Stimulated activated CD4-positive, alpha-beta T cell treated with anti-CD3 and anti-CD28 coated beads, Interleukin-12 subunit alpha, Interleukin-12 subunit beta, amount 100 ng/mL, for 48 hours (primary cell): ENCODE measurements at places on chromosomes 3 and 15.
A peak's percentile ranks its signal among the peaks of the same experiment; 100 is the strongest.

- DNase-seq: no peak
Observed at GRCh38 chr15:78536134-78536533, 4.1 kb upstream of the PSMA4 start.

- DNase-seq: no peak
Observed at GRCh38 chr3:184352149-184352785, 9.1 kb downstream of the CLCN2 start.

- no peak for DNase-seq
Observed at GRCh38 chr3:150079029-150079739, 108.5 kb upstream of the PFN2 start.

DNA sequence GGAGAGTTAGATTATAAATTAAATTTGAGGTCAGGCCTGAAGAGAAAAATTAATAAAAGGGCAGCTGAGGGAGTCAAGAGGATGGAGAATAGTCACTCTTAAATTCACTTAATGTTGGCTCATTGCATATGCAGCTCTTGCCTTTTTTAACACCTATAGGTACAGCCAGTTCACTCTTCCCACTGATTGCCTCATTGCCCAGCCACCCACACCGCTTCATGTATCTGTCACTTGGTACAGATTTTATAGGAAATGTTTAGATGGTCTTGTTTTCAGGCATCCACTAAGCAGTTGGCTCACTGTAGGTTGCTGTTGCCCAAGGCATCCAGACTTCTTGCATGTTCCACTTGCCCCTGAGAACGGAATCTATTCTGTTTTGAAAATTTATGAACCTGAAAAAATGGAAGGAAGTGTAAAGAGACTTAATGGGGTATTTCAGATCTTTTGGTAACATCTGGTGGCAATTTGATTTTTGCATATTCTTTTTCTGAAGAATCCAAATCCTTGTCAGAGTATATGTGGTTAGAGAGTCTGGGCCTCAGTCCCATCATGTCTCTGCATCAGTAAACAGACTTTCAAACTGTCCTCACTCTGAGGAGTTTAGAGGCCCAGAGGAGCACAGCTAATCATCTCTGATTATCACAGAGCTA lies 151.9 kb downstream of the RBPMS2 start:
- DNase-seq: peak; percentile 44

- DNase-seq: peak; percentile 62
Observed at GRCh38 chr3:187150599-187150998, 11.3 kb upstream of the RPL39L start.

DNA sequence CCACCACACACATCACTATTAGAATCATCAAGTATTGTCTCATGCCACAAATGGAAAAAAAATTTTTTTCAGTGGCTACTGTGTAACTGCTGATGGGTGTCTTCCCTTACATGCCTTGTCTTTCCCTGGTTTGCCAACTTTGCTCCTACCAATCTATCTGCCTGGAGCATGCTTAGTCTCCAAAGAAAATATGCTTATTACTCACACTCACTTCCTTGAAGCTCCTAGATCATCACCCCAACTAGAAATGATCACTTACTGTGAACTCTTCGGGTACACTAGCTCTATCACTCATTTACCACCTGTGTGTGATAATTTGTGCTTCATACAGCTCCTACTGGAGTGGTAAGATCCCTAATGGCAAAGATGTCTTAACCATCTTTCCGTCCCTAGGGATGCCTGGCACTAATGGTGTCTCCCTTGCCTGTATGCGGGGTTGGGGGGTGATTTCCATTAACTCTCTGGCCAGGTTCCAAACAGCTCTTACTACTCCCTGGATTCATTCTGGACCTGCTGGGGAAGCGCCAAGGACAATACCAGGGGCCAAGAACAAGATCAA lies 799 bp downstream of the VPS33B start:
- DNase-seq: no peak

DNA sequence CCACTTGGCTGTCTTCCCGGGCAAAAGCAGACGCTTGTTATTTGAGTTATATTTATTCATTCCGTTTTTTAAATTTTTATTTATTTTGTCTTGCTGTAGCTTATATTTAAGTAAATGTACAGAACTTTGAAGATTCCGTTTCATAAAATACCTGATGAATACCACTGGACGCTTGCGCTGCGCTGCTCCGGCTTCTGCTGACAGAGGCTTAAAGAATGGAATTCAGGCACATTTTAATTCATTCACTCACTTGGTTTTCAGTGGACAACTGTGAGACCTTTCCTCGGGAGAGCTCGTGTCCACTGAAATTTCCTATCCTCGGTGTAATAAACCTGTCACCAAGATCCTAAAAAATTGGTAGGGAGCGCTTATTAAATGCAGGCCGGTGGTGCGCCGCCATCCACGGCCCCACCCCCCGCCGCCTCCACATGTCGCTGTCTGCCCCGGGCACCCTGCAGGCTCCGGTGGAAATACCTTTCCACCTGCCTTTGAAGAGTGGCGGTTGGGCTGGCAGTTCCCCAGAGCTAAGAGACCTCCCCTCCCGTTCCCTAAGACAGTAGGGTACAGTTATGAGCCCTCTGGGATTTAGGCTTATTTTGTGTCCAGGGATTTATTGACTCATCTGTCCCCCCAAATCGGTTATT lies 62.5 kb upstream of the UBE2E1 start:
- no peak for DNase-seq

- DNase-seq: no peak
Observed at GRCh38 chr3:50089609-50089945, 858 bp downstream of the RBM5 start.

- no peak for DNase-seq
Observed at GRCh38 chr3:159929171-159930141, 59.2 kb upstream of the IL12A start.

GRCh38 chr3:149442043-149442442 lies 32.5 kb upstream of the TM4SF4 start:
- DNase-seq: no peak

- DNase-seq: no peak
Observed at GRCh38 chr3:193078996-193079753, 161.5 kb upstream of the MB21D2 start.

- no peak for DNase-seq
Observed at GRCh38 chr15:29677871-29678461, 144.3 kb downstream of the TJP1 start.

DNA sequence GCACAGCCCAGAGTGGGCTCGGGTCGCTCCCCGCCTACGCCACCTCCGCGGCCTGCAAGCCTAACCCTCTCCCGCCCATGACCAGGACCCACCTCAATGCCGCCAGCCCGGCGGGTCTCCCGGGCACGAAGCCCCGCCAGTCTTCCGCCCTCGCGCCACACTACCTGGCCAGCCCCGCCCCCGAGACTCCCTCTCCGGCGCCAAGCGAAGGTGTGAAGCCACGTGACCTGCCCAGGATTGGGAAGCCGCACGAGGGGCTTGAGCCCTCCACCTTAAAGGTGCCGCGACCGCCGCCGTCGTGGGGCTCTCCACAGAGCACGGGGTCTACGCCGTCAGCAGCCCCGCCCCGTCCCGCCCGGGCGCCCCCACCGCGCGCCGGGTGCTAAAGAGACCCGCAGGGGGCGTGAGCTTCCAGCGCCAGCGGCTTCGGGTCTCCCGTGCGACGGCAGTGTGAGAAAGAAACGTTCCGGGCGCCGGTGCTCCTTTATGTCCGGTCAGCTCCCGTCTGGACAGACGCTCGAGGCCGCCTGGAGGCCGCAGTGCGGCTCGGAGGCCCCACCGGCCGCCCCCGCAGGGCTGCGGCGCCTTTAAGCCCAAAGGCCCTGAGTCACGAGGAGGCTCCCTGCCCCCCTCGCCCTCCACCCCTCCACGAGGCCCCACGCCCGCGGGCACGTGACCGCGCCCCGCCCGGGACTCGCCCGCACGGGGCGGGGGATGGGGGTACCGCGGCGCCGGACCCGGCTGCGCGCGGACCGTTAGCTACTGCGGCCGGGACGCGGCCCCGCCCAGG lies at the start of gene CPEB1:
Gene CPEB1, minus strand, starts transcription at position 319 of the 790 bp plus-strand sequence. CDS start 18,904 bp downstream, outside the sequence.
- peak; percentile 14 for DNase-seq

GRCh38 chr15:29690765-29691475 lies 131.3 kb downstream of the TJP1 start:
- DNase-seq: no peak

- no peak for DNase-seq
Observed at GRCh38 chr15:69743091-69743490, 290.5 kb downstream of the RPLP1 start.

DNA sequence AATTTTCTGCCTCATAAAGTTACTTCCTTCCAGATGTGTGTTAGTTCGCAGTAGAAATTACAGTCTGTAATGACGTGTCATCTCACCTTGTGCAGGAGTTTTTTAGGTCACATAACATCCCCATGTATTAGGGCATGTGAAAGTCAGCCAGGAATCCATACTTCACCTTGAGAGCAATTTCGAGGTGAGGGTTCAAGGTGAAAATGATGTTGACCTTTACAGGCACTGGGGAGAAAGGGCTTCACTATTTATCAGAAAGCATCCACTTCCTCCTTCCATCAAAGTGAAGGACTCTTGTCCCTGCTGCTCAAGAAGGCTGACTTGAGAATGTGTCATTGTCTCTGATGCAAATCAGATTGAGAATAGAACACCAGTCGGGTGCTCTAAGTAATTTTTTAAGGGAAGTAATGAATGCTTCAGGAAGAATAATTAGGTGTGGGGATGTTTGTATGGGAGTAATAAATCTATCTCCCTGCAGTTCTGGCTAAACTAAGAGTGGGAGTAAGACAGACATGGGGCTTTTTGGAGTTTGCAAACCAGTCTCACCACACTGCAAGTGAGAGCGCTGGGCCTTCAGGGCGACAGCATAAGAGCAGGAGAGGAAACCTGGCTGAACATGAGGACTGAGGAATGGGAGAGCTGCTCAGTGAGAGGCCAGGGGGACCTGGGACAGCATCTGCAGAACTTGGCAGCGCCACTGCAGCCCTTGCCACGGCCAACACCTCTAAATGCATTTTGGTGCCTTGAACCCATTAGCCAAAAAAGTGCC lies 85.9 kb upstream of the IL12A start:
- no peak for DNase-seq

DNA sequence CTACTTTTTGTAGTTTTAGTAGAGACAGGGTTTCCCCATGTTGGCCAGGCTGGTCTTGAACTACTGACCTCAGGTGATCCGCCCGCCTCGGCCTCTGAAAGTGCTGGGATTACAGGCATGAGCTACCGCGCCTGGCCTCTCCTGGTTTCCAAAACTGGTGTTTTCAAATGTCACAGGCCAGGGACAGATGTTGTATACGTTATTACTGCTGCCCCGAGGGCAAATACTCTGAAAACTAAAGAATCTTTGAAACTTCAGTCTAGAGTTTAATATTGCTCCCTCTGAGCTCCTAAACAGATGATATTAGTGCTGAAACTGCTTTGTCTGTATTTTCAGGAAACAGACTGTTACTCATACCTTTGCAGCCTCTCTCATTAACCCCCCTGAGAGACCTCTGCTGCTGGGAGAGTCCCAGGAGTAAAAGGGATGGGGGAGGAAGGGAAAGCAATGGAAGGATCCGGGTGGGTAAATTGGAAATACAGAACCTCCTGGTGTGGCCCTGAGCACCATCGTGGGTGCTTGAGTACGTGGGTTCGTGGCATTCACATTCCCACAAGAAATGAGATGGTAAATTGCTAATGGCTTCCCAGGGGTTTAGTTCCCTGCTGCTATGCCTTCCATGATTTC lies 96.3 kb upstream of the IGF1R start:
- no peak for DNase-seq

DNA sequence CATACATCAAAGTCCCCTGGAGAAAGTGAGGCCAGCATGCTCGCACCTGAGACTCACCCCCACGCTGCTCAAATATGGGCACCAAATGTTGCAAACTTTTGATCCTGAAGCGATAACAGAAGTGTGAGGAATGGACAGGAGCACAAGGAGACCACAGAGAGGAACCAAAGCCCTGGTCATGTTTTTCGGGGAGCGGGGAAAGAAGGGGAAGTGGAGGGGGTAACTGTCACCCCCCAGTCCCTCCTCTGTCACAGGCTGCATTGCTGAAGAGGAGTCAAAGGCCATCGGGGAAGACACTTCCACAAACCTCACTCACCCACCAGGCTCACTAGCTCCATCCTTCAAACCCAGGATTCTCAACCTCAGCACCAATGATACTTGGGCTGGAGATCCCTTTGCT lies 182.4 kb downstream of the UACA start:
- DNase-seq: no peak

- DNase-seq: no peak
Observed at GRCh38 chr3:115708540-115708939, 85.2 kb downstream of the GAP43 start.

- DNase-seq: no peak
Observed at GRCh38 chr15:28017423-28017924, 81.6 kb downstream of the OCA2 start.

GRCh38 chr3:187314176-187314575 lies 22.6 kb upstream of the MASP1 start:
- DNase-seq: no peak
